ENCODE measurements at places on chromosomes 5 and 9.
A peak's percentile ranks its signal among the peaks of the same experiment; 100 is the strongest.

- peak; percentile 50 for DNase-seq
Measured at GRCh38 chr9:35951736-35952135, 6.2 kb downstream of the OR2S2 start.

- peak; percentile 94 for DNase-seq
Measured at GRCh38 chr5:172133359-172134029, 54.5 kb downstream of the STK10 start.

DNA sequence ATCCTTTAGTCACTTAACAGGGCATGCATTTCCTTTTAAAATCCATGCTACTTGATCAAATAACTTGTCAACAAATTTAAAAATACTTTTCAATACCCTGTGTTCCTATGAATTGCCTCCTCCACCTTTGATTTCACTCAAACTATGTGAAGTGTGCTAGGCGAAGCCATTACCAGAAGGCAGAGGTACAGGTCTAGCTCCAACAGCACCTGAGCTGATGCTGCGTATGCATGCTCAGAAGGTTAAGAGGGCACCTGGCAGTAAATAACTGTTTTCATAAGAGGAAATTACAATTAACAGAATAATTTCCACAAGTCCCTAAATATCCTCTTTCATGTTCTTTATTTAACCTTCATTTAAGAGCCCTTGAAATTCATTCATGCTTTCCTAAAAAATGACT, 251.8 kb downstream of the EFNA5 start:
- DNase-seq: no peak

GRCh38 chr5:107636555-107636954, 34.2 kb downstream of the EFNA5 start:
- no peak for DNase-seq

GRCh38 chr5:168162464-168162863, 129.0 kb upstream of the WWC1 start:
- DNase-seq: no peak

GRCh38 chr5:172958331-172959046, 735 bp upstream of the RPL26L1 start:
- peak; percentile 92 for DNase-seq

GRCh38 chr5:164020116-164020515, 514.7 kb downstream of the MAT2B start:
- DNase-seq: no peak

- DNase-seq: no peak
Measured at GRCh38 chr5:24325306-24325832, 319.4 kb downstream of the CDH10 start.

DNA sequence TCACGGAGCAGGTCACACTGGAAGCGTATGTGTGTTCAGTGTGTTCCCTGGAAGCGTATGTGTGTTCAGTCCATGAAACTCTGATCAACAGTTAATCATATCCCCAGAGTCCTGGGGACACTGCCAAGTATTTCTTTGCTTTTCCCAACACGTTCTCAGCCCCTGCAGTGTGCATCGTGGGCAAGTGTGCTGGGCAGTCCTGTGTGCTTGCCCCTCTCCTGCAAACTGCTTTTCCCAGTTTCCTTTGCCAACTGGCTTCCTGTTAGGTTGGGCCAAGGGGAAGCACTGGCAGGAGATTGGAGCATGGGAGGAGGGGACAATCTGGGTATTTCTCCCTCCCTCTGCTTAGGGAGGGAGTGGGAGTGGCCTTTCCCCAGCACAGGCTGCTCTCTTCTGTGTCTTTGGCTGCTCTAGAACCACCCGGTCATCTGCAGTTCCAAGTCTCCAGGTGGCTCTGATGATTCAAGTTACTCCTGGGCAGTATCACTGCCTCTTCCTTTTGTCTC, 36.8 kb upstream of the NEK6 start:
- peak; percentile 48 for DNase-seq

GRCh38 chr9:69153707-69154521, 20.2 kb upstream of the TJP2 start:
- no peak for DNase-seq
